ENCODE measurements at places on chromosomes 7 and 10. TPM values are rescaled to one million over a fixed set of nuclear protein-coding genes. Genes with fewer than 3 reads are reported as not detected.

NUTM2B gene
- 0.34 TPM for total RNA-seq

NACAD gene
- total RNA-seq, result 15.5 TPM

- peak; percentile 17 for DNase-seq
- H3K4me1 ChIP-seq, result no peaks in the 10 kb centered on the region
- H3K27me3 ChIP-seq, result no peaks in the 10 kb centered on the region
- no peaks in the 10 kb centered on the region for H3K36me3 ChIP-seq
- H3K27ac ChIP-seq, result no peak overlapping the region
- H3K4me3 ChIP-seq, result no peak overlapping the region
Measured at GRCh38 chr7:77980087-77980713, 181.6 kb downstream of the PHTF2 start.

DNA sequence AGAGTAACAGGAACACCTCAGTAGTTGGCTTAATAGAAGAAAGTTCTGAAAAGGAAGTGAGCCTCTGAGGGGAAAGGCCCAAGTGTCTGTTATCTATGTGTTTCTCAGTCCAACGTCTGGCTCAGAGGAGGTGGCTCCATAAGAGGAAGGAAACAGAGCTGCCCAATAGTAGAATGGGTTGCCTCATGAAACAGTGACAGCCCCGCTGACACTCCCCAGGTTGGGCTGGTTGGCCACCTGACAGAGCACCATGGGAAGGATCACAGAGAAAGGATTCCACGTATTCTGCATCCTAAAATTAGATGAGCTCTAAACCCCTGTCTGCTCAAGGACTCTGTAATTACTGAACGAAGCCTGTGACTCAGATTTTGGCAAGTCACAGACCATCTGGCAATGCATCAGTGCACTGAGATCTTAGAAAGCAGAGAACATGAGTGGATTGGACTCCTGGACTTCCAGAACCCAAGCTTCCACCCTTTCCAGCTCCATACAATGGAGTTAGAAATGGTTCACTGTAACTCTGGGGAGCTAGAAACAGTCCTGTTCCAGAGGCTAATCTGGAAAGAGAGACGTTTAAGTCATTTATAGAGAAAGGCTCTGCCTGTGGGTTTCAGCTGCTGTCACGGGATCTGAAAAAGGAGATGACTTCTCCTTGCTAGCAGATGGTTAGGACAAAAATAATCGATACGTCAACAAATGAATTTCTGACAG is 2.9 kb downstream of the PKD2L1 start:
- no peaks in the 10 kb centered on the region for H3K4me1 ChIP-seq
- H3K4me3 ChIP-seq, result no peak overlapping the region
- DNase-seq, result no peak

- no peak overlapping the region for H3K27ac ChIP-seq
- H3K27me3 ChIP-seq, result no peaks in the 10 kb centered on the region
- peaks cover 4% of the 10 kb centered on the region for H3K36me3 ChIP-seq
- no peak for DNase-seq
Measured at GRCh38 chr7:636396-636795, 90.1 kb upstream of the DNAAF5 start.

- H3K4me3 ChIP-seq, result no peak overlapping the region
- no peaks in the 10 kb centered on the region for H3K36me3 ChIP-seq
- H3K4me1 ChIP-seq, result no peaks in the 10 kb centered on the region
- no peaks in the 10 kb centered on the region for H3K27me3 ChIP-seq
Measured at GRCh38 chr10:14727465-14727864, 47.2 kb downstream of the FAM107B start.

GRCh38 chr10:72814099-72814790 is 79.3 kb upstream of the OIT3 start:
- H3K4me1 ChIP-seq, result peaks cover 8% of the 10 kb centered on the region
- no peak for DNase-seq
- H3K27ac ChIP-seq, result no peak overlapping the region
- no peaks in the 10 kb centered on the region for H3K27me3 ChIP-seq
- H3K4me3 ChIP-seq, result no peak overlapping the region

GRCh38 chr7:14115701-14116100 is 126.2 kb upstream of the ETV1 start:
- no peak for DNase-seq
- H3K27me3 ChIP-seq, result no peaks in the 10 kb centered on the region
- no peak overlapping the region for H3K27ac ChIP-seq
- no peaks in the 10 kb centered on the region for H3K4me1 ChIP-seq
- no peaks in the 10 kb centered on the region for H3K36me3 ChIP-seq
- H3K4me3 ChIP-seq, result no peak overlapping the region

- H3K27me3 ChIP-seq, result no peaks in the 10 kb centered on the region
- H3K27ac ChIP-seq, result no peak overlapping the region
- DNase-seq, result peak; percentile 42
- H3K4me1 ChIP-seq, result peaks cover 15% of the 10 kb centered on the region
- no peak overlapping the region for H3K4me3 ChIP-seq
Measured at GRCh38 chr10:23069019-23069815, 26.2 kb upstream of the MSRB2 start.

DNA sequence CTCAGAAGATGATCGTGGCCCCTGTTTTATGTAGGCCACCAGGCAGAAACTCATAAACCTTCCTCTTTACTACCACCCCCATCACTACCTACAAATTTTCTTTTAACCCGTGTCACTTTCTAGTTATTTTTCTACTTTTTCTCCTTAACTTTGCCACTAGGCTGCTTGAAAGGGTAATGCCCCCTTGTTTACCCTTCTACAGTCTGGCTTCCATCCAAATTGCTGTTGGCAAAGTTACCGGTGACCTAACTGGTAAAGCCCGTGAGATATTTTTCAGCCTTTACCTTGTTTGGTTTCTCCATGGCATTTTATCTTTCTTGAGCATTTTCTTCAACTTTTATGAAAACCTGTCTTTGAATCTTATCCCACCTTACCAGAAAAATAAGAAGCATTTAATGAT is 153.0 kb downstream of the WNT2 start:
- H3K4me1 ChIP-seq, result no peaks in the 10 kb centered on the region
- H3K27me3 ChIP-seq, result no peaks in the 10 kb centered on the region
- DNase-seq, result no peak
- H3K4me3 ChIP-seq, result no peak overlapping the region
- no peaks in the 10 kb centered on the region for H3K36me3 ChIP-seq

DNA sequence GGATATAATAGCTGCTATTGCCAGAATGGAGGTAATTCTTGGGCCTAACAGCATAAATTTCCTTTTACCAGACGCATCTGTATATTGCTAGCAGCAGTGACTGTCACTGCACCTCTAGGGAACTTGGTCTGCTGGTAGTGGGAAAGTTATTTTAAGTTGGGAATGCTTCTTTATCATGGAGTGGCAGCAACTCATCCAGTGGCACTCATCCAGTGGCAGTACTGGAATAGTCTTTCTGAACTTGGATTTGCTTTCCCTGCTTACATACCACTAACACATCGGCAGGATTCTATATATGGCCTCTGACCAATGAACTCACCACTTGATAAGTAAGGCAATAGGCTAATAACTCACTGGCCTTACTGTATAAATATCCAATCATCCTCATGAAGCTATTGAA is 22.0 kb upstream of the ICA1 start:
- no peaks in the 10 kb centered on the region for H3K36me3 ChIP-seq
- no peak for DNase-seq
- no peaks in the 10 kb centered on the region for H3K27me3 ChIP-seq
- no peak overlapping the region for H3K27ac ChIP-seq
- H3K4me1 ChIP-seq, result no peaks in the 10 kb centered on the region

DNA sequence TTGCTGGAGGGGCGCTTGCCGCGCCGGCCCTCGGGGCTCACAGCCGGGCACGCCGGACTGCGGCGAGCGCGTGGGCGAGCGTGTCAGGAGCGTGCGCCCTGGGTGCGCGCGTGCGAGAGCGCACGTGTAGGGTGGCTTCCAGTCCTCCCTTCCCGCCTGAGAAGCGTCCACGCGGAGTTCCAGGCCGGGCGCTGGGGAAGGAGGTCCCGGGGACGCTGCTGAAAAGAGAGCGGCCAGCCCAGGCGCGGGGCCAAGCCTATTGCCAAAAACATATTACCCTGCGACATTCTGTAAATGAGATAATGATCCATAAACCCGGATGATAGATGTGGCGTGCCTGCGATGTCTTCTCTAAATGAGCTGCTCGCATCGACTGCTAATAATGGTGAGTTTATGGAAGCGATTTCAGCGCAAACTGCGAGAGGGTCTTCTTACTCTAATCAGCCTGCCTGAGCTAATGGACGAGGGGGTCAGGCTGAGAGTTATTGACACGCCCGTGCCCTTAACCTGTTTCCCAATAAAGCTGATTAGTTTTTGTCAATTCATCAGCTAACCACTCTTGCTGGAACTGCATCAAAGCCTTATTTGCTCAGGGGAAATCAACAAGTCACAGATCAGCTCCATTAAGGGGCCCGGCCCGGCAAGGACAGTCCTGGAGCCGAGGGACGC is 8.0 kb upstream of the MNX1 start:
- no peaks in the 10 kb centered on the region for H3K36me3 ChIP-seq
- H3K4me3 ChIP-seq, result no peak overlapping the region
- H3K4me1 ChIP-seq, result peaks cover 22% of the 10 kb centered on the region
- no peak overlapping the region for H3K27ac ChIP-seq

GRCh38 chr10:124688889-124689670 is 55.1 kb downstream of the FAM53B start:
- H3K36me3 ChIP-seq, result peaks cover 5% of the 10 kb centered on the region
- H3K27me3 ChIP-seq, result no peaks in the 10 kb centered on the region
- no peak overlapping the region for H3K4me3 ChIP-seq
- H3K27ac ChIP-seq, result no peak overlapping the region

Data from esophagus muscularis mucosa (tissue), 4 donors.